A549 (cell line): ENCODE measurements at places on chromosomes 3 and 15.

- DNase-seq = no peak
Observed at GRCh38 chr3:166957121-166957520, 423.0 kb downstream of the ZBBX start.

DNA sequence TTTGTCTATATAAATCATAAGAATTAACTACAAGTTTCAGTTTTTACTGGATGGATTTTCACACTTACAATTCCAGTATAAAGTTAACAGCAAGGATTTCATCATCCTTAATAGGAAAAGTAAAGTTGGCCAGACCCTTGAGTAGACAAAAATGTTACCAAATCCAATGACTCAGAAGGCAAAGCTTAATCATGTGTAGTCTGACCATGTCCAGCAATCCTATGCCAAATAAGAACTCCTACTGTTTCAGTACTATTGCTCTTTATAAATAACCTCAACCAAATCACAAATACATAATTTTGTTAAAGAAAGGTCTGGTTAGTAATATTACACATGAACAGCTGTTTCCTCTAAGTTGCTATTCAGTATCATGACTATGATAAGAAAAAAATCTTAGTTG, 35.0 kb downstream of the PLOD2 start:
- peak; percentile 43 for DNase-seq

- DNase-seq = no peak
Observed at GRCh38 chr3:37392957-37393356, 218.6 kb upstream of the LRRFIP2 start.

GRCh38 chr15:98583771-98584430, 64.4 kb upstream of the IGF1R start:
- no peak for DNase-seq

DNA sequence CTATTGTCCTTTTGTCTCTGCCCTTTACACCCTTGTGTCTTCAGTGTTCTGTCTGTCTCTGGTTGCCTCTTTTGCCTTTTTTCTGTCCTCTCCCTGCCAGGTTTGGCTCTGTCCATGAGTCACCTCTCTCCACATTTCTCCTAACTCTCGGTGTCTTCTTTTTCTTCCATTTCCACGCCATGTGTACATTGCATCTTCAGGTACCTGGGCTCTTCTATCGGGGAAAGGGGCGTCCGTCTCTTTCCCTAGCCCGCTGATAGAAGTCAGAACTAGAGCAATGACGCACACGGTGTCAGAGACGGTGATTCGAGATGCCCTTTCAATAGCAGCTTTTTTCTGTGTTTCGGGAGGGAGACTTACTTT, 641 bp downstream of the OPA1 start:
- peak; percentile 7 for DNase-seq
